ENCODE measurements at places on chromosomes 1 and 21.
A peak's percentile ranks its signal among the peaks of the same experiment; 100 is the strongest.

GRCh38 chr1:99843760-99844159 lies 6.4 kb upstream of the AGL start:
- peak; percentile 49 for DNase-seq

DNA sequence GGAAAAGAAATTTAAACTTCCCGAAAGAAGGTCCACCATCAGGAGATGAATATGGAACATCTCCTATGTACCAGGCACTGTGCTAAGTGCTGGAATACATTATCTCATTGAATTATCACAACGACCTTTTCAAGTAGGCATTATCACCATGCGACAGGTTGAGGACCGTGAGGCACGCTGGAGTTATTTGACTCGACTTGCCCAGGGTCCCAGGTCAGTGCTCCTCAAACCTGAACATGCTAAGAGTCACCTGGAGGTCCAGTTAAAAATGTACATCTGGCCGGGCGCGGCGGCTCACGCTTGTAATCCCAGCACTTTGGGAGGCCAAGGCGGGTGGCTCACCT lies 15.9 kb upstream of the AGTRAP start:
- DNase-seq: no peak

- no peak for DNase-seq
Observed at GRCh38 chr1:242132121-242132817, 133.4 kb upstream of the MAP1LC3C start.

- no peak for DNase-seq
Observed at GRCh38 chr1:109595531-109595930, 23.9 kb downstream of the GNAT2 start.

- no peak for DNase-seq
Observed at GRCh38 chr1:55146781-55147180, 68.4 kb downstream of the USP24 start.

GRCh38 chr1:15063346-15063745 lies 90.2 kb upstream of the TMEM51 start:
- no peak for DNase-seq

- DNase-seq: no peak
Observed at GRCh38 chr1:160149716-160150115, 1.7 kb upstream of the ATP1A4 start.

DNA sequence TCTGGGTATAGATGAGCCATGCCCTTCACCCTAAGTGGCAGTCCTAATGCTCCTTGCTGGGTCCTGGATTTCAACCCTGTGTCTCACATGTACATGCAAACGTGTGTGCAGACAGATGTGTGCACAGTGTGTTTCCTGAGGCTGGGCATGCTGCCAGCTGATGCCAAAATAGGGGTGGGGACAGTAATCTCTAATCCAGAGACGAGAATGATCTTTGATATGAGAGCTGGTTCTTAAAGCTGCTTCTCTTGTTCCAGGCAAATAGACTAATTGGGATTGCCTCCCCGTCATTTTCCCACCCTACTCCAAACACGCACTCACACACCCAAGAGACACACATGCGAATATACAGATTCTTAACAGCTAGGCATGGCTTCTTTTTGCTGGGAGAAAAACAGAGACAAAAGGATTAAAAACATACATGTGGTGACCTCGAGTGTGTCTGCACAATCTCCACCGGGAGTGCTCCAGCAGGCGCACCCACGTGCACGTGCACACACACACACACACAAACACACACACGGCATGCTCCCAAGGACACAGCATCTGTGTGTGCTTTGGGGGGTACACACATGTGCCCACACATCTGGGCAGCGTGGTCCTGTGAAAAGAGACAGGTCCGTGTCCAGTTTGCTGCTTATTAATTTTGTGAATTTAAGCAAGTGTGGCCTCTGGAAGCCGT lies 102.1 kb upstream of the ZBTB40 start:
- DNase-seq: no peak

DNA sequence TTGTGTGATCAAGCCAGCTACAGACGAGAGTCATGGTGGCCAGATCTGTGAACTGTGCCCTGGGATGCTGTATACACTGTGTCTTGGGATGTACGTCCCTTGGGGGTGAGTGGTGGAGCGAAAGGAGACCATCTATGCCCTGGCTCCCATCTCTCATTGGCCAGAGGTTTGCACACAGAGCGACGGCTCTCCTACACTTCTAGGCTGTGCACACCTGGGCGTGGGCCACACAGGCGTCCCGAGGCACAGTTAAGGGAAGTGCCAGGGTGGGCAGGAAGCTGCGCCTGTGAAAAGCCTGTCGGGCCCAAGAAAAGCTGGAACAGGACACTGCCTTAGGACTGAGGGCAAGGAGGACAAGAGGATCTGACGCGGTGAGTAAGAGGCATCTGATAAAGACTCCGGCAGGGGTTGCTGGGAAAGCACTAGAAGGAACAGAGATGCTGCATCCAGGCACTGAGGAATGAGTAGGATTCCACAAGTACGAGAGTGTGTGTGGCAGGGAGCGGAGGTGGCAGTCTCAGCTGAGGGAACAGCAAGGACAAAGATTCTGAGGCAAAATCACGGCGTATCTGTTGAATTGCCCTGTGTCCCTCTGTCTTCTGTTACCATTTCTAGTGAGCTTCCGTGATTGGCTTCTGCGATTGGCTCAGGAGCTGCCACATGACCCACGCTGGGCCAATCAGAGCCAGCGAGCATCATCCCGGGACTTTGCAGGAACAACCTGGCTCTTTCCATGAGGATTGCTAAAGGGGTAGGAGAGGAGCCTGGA lies 67.9 kb upstream of the ZBTB40 start:
- DNase-seq: no peak

GRCh38 chr1:229803626-229804217 lies 177.7 kb downstream of the URB2 start:
- DNase-seq: no peak

DNA sequence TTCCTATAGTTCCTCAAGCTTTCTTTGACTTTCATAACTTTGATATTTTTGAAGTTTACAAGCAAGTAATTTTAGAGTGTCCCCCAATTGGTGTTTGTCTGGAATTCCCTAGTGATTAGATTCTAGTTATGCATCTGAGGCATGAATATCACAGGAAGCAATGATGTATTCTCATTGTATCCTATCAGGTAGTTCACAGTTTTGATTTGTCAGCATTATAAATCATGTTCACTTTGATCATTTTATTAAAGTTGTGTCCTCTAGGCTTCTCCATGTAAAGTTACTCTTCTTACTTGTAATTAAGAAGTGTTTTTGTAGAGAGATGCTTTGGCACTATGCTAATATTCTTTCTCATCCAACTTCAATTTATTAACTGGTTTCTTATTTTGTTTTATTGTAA lies 53.0 kb downstream of the TYW3 start:
- no peak for DNase-seq

DNA sequence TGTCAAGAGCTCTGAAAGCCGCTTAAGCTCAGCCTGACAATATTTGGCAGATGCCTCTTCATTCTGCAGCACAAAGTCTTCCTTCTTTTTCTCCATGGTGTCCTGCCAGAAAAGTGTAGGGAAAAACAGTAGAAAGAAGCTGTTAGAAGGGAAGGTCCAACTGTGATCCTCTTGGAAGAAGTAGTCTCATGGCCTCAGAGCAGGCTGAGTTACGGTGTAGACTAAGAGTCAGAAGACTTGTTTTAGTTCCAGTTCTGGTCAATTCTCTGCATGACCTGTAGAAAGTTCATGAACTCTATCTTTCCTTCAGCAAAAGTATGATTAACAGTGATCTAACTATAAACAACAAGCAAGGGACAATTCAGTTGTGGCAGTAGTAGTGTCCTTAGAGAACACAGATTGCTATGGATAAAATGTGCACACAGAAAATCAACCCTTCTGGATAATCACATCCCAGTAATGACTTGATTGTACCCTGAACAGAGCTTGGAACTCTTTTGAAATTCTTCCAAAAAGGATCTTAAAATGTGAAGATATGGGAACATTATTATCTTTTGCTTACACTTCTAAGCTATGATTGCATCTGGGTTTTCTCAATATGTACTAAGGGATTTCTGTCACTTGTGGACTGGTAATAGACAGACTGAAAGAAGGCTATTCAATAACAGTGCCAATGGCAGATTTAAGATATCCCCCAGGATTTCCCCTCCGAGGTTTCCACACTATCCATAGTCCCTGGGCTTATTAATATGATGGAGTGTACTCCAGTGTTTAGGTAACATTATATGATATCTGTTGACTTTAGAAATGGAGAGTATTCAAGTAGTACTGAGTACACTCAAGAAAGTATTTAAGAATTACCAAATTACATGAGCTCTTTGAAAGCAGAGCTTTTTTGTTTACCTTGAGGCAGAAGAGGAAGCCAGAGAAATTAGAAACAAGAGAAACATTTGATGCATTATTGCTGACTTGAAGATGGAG lies 22.1 kb upstream of the GBP2 start:
- DNase-seq: no peak

DNA sequence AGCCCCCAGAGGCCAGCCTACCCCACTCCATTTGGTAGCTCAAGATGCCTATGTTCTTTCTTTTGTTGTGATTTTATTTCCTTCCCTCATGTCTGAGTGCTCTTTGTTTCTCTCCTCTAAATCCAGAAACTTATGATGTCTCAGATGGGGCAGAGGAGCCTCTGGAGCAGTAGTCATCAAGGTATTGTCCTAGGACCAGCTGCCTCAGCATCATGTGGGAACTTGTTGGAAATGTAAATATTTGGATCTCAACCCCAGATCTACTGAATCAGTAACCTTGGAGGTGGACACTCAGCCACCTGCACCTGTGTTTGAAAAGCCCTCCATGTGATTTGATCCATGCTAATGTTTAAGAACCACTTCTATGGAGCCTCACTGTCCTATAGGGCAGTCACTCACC lies 593.1 kb upstream of the PLXNA2 start:
- DNase-seq: no peak

DNA sequence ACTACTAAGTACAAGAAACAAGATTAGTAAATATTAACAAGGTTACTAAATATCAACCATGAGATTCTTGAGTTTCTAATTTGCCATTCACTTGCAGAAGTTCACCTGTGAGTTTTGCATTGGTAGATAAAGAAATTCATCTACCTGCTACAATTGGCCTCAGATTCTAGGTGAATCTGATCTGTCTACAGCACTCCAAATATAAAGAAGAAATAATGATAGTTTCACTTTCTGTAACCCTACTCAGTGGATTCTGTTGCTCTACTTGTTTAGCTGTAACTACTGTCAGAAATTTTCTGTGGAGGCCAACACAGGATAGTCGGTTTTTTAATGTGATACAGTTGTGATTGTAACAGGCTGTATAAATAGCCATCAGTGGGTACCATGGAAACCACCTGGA lies 118.6 kb downstream of the NR5A2 start:
- no peak for DNase-seq

GRCh38 chr1:77308889-77309621 lies 27.2 kb downstream of the AK5 start:
- DNase-seq: no peak

GRCh38 chr1:7842517-7842916 lies 10.3 kb downstream of the UTS2 start:
- no peak for DNase-seq

GRCh38 chr1:177246710-177247580 lies 76.2 kb downstream of the BRINP2 start:
- no peak for DNase-seq

- DNase-seq: no peak
Observed at GRCh38 chr1:154605534-154605933, 2.5 kb downstream of the ADAR start.

GRCh38 chr1:172549621-172550280 lies 16.8 kb downstream of the SUCO start:
- DNase-seq: no peak

- no peak for DNase-seq
Observed at GRCh38 chr1:21946836-21947587, 9.9 kb upstream of the HSPG2 start.

- DNase-seq: no peak
Observed at GRCh38 chr21:42609811-42610210, 43.6 kb upstream of the PDE9A start.

DNA sequence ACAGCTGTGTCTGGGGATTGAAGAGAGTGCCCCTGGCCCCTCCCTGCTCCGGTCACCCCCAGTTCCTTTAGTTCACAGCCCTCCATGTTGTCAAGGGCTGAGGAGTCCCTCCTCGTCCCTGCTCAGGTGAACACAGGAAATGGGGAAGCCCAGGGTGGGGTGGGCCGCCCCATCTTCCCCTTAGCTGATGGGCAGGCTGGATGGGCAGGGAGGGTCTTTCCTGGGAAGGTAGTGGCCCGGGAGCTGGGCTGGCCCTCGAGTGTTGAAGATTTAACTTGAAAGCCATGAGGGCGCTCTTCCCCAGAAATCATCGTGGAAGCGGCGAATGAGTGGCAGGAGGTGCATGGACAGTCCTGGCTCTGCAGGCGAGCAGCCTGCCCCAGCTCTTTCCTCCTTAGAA lies 18.3 kb upstream of the NPHP4 start:
- DNase-seq: no peak

- DNase-seq: no peak
Observed at GRCh38 chr1:201019321-201019977, 4.1 kb downstream of the KIF21B start.
